ENCODE measurements at places on chromosomes 2 and 18.

DNA sequence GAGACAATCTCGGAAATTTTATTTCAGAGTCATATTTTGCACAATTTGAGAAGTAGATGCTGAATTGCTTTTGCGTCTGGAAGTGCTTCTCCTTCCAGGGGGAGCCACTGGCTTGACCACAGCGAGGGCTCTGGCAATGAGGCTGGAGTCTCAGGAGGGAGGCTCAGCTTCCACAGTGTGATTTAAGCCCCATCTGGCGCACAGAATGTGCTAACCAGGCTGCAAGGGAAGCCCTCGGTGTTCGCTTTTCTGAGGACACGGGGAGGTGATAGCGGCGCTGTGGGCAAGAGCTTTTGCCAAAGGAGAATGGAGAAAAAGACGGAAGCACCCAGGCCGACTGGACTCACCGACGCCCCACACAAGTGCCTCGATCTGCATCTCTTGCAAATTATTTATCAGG, 52.4 kb downstream of the ADI1 start:
- DNase-seq: no peak

GRCh38 chr2:118837067-118837466, 10.4 kb downstream of the EN1 start:
- DNase-seq: no peak

DNA sequence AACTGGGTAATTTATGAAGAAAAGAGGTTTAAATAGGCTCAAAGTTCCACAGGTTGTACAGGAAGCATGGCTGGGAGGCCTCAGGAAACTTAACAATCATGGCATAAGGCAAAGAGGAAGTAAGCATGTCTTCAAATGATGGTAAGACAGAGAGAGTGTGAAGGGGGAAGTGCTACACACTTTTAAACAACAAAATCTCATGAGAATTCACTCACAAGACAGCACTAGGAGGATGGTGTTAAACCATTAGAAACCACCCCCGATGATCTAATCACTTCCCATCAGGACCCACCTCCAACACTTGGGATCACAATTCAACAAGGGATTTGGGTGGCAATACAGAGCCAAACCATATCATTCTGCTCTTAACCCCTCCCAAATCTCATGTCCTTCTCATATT, 34.9 kb downstream of the CFAP210 start:
- no peak for DNase-seq

DNA sequence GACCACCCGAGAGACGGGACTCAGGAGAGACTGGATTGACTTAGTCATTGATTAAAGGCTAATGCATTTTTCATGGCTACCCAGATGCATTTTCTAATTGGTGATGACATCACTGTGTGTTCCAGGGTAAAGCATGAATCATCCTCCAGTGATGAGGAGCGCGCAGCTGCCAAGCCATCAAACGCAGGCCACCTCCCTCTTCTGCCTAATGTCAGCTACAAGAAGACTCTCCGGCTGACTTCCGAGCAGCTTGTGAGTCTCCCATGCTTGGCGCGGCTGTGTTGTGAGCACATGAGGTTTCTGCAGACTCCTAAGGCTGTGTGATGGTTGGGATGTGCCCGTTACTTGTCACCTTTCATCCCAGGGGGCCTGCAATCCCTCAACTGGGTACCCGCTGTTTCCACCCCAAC, 56.4 kb downstream of the LPIN1 start:
- DNase-seq: no peak

- DNase-seq: no peak
These were observed 46.4 kb downstream of the ZNF521 start for GRCh38 chr18:25305584-25305983.

DNA sequence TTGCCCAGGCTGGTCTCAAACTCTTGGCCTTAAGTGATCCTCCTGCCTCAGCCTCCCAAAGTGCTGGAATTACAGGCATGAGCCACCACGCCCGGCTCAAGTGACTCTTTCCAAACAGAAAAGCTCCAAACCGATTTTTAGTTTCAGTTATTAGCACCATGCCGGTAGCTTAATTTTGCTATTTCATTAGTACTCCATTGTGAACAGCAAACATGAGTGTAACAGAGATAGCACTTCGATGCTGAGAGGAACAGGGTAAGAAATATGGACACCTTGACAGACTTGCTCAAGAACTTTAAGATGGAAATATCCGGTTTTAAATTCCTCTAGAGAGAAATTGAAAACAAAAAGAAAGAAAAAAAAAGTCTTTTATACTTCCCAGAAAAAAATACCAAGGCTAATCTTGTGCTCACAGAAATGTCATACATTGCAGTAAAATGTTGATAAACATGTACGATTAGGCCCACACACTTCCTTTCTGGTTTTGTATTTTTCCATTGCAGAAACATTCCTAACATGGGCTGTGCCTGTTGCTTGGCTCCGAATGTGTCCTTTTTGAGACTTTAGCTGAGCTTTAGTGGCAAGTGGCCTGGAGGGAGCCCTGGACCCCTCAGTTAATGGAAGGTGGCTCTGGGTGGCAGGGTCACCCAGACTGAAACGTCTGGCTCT, 18.3 kb downstream of the FHL2 start:
- DNase-seq: no peak

GRCh38 chr2:25521126-25521525, 152.3 kb downstream of the DTNB start:
- DNase-seq: no peak

DNA sequence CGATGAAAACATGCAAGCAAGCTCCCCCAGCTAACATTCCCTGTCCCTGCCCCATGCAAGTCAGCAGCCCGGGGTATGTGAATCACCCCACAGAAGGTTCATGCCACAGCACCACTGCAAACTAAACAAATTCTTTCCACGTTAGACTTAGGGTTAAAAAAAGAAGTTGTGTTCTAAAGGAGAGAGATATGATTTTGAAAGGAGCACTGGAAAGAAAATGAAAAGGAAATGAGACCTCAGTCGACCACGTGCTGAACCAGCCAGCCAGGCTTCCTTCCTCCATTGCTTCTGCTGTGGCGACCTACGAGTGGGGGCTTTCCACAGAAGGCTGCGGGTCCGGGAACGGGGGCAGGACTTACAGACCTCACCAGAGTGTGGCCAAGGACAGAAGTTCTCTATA, 52.0 kb downstream of the ARL4C start:
- DNase-seq: no peak

DNA sequence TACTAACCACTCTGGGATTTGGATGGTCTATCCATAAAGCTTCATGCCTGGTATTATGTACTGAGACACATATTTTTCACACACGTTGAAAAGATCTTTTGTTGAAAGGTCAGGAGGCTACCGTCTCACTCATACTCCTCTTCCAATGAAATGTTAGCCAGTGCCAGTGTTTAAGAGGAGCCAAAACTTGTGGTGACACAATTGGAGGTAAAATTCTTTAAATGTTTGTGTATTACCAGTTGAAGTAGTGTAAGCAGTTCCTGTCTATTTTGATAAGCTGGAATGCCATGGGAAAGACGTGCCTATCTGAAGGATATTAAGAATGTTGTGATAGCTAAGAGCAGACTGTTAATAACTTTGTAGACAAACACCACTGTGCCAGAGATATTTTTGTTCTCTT, 32.1 kb downstream of the MARCHF7 start:
- no peak for DNase-seq

DNA sequence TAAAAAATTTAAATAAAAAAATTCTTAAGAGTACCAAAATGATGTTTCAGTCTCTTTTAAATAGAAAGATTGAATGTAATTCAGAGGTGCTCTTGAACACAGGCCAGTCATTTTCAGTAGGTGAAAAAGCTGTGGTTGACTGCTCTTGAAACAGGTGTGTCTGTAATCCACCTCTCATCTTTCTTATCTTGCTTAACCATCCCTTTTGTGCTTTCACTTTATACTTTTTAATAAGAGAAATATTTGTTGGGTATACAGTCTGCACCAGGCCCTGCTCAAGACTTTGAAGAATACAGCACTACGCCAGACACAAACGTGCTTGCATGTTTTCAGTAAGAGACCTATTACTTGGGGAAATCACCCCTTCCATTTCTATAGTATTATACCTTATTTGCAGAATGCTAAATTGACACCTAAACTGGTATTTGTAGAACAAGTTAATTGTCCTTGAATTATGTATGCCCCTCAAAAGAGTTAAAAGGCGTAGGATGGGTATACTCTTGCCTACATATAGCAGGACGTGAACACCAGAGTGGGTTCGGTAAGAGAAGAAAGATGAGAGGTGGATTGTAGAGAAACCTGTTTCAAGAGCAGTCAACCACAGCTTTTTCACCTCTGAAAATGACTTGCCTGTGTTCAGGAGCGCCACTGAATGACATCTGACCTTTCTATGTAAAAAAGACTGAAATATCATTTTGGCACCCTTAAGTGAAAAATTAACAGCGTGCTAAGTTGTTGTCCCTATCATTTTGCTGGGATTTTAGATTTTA, 4.0 kb upstream of the RTN4 start:
- no peak for DNase-seq

DNA sequence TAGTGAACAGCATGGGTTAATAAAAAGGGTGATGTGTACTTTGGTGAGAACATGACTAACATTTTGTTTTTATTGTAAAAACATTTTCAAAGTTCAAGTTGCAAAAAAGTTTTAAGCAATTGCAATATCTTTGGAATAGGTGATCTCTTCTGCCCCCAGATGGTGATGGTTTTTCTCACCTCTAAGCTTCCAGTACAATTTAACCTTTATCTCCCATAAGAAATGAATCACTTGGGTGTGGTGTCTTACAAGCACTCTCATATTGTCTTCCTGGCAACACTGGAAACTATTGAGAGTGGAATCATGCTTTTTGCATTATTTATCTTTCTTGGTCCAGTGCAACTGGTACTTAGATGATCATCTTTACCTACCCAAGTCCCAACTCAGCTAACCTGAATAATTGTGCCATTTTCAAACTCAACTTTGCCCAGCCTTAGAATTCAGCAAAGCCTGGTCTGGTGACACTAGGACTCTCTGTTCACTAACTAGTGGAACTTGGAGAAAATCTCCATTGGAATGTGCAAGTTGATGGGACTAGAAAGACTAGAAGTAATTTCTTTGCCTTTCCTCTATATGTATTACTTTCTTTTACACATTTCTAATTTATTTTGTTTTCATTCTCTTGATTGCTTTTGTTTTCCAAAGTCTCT, 964.7 kb upstream of the ZEB2 start:
- peak; percentile 10 for DNase-seq

- DNase-seq: no peak
These were observed 11.1 kb upstream of the MAP4K3 start for GRCh38 chr2:39448169-39448502.

- DNase-seq: peak; percentile 84
These were observed 143.6 kb upstream of the MAP3K20 start for GRCh38 chr2:172931918-172932520.

DNA sequence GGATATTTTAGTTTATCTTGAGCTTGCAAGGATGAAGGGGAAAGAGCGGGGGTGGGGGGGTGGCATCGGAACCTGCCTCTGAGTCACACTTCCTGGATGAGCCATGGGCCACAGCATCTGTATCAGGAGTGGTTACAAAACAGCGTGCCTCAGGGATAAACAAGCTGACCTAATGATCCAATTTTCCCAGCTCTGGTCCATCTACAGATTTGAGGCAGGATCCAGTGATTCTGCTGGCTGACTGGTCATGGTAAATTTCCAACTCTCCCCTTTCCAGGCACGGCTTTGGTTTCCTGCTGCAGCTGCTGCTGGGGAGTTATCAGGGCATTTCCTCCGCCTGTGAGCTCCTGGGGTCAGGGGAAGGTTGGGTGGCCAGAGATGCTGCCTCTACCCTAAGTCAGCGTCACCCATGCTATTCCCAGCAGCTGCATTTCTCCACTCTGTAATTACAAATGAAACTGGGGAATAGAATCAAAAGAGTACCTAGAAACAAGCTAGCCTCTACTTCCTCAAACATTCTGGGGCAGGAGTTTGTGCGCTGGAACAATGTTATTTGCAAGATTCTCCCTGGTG, 4.7 kb upstream of the HPCAL1 start:
- DNase-seq: no peak

DNA sequence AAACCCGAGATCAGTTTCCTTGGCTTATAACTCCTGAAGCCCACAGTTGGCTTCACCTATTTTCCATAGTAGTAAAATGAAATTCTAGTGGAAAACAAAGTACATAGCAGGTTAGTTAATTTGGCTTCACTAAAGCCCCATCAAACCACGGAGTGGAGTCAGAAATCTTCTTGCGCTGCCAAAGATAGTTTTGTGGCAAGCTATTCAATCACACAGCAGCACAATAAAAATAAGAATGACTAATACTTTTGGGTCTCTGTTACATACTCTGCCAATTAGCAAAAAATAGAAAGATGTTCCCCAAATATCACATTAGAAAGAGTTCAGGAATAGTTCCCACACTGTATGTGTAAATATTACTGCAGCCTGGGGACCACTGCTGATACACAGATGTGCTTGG, 175.2 kb upstream of the NOL4 start:
- no peak for DNase-seq

- DNase-seq: no peak
These were observed 999.6 kb downstream of the SUCLG1 start for GRCh38 chr2:83459456-83459855.

DNA sequence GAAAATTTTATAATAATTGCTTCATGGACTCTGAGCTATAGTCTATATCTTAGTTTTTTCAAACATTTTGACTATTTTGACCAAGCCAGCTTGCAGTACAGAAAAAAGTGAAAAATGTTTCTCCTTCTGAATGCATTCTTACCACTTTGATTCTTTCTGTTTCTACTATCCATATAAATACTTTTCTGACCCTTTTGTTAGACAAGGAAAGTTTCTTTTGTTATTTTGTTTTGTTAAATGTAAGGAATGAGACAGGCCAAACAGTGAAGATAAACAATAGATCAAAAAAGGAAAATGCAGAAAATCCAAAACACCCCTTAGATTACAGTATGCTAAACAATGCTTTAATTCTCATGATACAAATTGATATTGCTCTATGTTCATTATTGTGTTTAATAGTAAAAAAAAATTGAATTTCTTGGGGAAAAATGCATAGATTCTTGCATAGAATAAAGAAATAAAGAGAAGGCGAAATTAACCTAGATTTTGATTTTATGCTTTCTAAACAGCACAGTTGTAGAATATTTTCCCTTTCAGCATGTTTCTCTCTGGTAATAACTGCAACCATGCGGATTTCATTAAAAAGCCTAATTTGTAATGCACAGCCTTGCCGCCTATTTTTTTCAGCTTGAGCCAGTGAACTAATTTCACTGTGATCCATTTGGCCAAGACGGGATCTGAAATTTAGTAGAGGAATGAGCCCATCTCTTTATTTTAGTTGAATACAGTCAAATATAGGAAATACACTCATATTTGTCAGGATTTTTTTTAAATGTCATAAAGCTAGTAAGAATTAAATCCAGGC, 976 bp downstream of the TNFAIP6 start:
- peak; percentile 33 for DNase-seq

- peak; percentile 21 for DNase-seq
These were observed 157.2 kb downstream of the MIB1 start for GRCh38 chr18:21897811-21898210.

GRCh38 chr18:8478166-8478967, 130.9 kb upstream of the RAB12 start:
- peak; percentile 32 for DNase-seq

GRCh38 chr18:76463358-76463757, 31.7 kb downstream of the ZNF516 start:
- no peak for DNase-seq
